ENCODE measurements at places on chromosomes 2 and 18.

DNA sequence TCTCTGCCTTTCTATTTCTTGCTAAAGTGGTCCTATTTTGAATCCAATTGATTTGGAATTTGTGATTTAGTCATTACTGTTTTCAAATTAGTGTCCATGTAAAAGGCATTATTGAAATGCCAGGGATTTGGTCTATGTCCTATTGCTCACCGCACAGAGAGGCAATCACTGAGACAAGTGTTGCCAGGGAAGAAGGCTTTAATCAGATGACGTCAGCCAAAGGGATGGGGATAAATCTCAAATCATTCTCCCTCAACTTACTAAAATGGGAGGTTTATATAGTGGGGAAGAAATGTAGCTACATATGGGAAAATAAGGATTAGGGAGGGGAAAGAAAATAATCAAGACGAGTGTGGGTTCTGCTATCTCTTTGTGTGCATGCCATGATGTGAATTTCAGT, 9.6 kb downstream of the SERPINB12 start:
- peaks cover 11% of the 10 kb centered on the region for H3K4me1 ChIP-seq
- no peaks in the 10 kb centered on the region for H3K27me3 ChIP-seq
- H3K36me3 ChIP-seq = no peaks in the 10 kb centered on the region
- no peak overlapping the region for H3K4me3 ChIP-seq
- DNase-seq = no peak
- no peak overlapping the region for H3K27ac ChIP-seq

DNA sequence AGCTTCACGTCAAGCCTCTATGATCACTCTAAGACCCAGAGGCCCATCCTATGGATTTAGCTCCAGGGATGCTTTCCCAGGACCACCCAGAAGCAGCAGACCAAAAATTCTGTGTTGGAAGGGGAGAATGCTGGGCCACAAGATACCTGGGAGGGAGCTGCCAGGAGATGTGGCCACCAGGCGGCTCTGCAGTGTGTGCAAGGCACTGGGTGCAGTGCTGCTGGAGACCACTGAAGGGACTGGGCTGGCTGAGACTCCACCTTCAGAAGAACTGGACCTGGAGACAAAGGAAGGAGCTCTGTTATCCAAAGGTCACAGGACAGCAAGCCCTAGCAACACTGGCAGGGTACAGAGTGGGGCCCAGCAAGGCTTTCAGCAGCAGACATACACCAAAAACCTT, 34.0 kb downstream of the KANSL3 start:
- no peak overlapping the region for H3K4me3 ChIP-seq
- no peak overlapping the region for H3K27ac ChIP-seq
- H3K36me3 ChIP-seq = peaks cover 34% of the 10 kb centered on the region
- DNase-seq = no peak
- peaks cover 17% of the 10 kb centered on the region for H3K4me1 ChIP-seq

DNA sequence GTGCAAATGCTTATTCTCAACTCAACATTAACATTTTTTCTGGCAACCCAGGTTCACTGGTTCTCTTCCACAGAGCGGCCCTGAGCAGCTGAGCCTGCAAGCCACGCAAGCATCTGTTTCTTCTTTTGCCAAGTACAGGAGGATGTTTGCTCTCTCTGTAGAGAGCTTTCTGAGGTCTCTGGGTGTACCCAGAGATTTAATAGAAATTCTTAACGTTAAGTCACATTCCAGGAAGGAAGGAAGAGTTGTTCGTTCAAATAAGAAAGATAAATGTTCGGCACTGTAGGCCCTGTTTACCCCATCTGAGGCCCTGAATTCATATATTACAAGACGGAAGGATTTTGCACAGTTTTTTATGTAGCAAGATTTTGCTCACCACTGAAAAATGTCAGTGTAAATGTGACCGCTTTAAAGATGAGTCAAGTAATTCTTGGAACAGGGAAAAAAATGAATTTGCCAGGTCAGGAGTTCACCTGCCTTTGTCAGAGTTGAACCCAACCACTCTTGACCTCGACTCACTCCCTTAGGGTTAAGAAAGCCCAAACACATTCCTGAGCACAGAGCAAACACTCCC, 30.1 kb downstream of the KCTD18 start:
- peaks cover 8% of the 10 kb centered on the region for H3K36me3 ChIP-seq
- DNase-seq = no peak
- no peak overlapping the region for H3K4me3 ChIP-seq
- no peak overlapping the region for H3K27ac ChIP-seq

- no peak for DNase-seq
- H3K36me3 ChIP-seq = no peaks in the 10 kb centered on the region
- no peaks in the 10 kb centered on the region for H3K4me1 ChIP-seq
- H3K27me3 ChIP-seq = peaks cover 6% of the 10 kb centered on the region
- H3K4me3 ChIP-seq = no peak overlapping the region
Measured at GRCh38 chr2:120323214-120323613, 22.7 kb upstream of the INHBB start.

DNA sequence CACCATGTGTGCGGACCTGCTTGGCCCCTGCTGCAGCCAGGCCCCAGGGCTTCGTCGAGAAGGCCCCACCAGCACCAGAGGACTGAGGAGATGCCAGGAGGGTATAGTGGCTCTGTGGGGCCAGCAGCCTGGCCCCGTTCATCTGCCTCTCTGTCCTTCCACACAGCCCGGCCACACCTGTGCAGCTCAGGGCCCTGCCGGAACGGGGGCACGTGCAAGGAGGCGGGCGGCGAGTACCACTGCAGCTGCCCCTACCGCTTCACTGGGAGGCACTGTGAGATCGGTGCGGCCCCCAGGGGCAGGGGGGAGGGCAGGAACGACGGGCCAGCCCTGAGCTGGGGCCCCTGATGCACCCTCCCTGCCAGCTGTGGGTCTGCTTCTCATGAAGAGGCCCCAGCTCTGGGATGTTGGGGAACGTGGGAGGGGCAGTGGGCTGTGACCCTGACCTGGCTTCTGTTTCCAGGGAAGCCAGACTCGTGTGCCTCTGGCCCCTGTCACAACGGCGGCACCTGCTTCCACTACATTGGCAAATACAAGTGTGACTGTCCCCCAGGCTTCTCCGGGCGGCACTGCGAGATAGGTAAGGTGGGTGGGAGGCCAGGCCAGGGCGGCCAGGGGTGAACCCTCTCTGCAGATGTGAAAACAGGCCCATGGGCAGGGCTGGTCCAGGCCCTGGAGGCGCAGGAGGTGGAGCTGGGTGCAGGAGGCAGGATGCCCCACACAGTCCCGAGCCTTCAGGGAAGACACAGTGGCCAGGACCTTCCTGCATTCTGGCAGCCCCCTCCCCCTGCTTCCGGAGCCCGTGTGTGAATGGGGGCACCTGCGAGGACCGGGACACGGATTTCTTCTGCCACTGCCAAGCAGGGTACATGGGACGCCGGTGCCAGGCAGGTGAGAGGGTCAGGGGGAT, 50.3 kb downstream of the MTERF4 start:
- DNase-seq = no peak
- H3K4me1 ChIP-seq = no peaks in the 10 kb centered on the region
- H3K27ac ChIP-seq = no peak overlapping the region

All from neural crest cell (in vitro differentiated cells).